ENCODE measurements at places on chromosomes 13 and 19.

GRCh38 chr19:43639519-43640423 is at the start of gene CADM4:
Gene CADM4, minus strand, starts transcription at chr19:43639850. Its CDS starts 60 bp downstream, at chr19:43639790.
- DNase-seq: no peak

DNA sequence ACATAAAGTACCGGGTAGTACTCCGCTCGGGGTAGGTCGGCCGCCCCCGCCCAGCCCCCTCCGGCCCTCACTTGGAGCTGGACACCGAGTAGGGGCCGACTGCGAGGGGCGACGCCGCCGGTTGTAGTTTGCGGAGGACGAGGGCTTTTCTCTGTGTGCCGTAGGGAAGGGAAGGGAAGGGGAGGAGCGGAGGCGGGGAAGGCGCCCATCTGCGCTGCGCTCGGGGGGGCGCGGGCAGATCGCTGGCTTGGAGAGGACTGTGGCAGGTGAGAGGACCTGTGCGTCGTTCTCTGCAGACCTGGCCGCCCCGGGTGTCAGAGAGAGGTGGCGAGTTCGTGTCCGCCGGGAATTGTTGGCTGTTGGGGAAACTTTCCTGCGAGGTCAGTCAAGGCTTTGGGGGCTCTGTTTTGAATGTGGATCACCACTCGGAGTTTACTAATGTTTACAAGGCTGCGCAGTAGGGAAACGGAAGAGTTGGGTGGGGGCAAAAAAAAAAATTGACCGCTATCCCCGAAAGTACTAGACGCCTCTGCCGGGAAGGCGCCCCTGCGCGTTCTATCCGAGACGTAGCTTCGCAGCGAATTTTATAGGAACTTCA is 1.4 kb downstream of the ING1 start:
- DNase-seq: no peak

GRCh38 chr13:58850161-58850560 is 1218.6 kb downstream of the PCDH17 start:
- peak; percentile 59 for DNase-seq

DNA sequence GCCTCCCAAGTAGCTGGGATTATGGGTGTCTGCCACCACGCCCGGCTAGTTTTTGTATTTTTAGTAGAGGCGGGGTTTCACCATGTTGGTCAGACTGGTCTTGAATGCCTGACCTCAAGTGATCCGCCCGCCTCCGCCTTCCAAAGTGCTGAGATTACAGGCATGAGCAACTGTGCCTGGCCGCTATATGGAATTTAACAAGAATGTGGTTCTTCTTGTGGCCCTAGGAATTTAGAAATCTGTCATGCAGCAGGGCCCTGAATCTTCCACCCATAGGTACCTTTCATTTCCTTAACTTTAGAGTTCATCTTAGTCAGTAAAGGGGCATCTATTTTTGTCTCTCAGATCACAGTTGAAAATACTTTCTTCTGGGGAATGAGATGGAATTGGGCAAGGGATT is 25.6 kb upstream of the NDFIP2 start:
- no peak for DNase-seq

GRCh38 chr13:65932013-65932412 is 1298.1 kb downstream of the PCDH9 start:
- DNase-seq: no peak

- DNase-seq: no peak
Observed at GRCh38 chr13:31638577-31638976, 100.7 kb upstream of the RXFP2 start.

DNA sequence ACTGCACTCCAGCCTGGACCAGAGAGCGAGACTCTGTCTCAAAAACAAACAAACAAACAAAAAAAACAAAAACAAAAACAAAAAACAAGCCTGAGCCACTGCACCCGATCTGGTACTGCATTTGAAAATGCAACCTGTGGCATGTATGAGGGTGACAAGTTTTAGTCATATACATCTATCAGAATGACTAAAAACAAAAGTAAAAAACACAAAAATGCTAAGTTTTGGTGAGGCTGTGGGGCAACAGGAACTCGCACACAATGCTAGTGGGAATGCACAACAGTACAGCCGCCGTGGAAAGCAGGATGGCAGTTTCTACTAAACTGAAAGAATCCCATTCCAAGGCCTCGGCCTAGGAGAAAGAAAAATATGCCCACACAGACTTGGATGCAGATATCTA is 7.8 kb downstream of the EBPL start:
- DNase-seq: no peak

GRCh38 chr13:102599426-102600012 is 2.7 kb downstream of the TPP2 start:
- no peak for DNase-seq

DNA sequence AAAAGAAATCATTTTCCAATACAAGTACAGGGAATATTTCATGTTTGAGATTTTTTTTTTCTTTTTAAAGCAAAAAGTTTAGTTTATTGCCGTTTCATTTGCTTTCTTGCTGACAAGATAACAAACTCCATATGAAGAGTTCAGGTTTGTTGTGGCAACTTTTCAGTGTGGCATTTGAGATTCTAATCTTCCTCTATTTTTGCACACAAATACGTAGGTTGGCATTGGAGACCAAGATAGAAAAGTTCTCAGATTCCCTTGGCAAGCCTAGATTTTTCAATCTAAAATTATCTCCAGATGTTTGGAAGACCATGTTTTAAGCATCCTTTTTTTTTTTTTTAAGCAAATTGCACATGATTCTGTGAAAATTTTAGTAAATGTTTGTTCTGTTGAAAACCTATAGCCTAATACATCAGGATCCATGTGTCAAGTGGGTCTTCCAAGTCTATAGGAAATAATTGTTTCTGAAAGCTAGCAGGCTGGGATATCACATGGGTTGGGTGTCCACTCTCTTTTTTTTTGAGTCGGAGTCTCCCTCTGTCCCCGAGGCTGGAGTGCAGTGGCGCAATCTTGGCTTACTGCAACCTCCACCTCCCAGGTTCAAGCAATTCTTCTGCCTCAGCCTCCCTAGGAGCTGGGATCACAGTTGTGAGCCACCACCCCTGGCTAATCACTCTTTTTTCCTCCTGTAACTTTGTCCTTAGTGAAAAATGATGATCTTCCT is 2.6 kb downstream of the GARRE1 start:
- no peak for DNase-seq

DNA sequence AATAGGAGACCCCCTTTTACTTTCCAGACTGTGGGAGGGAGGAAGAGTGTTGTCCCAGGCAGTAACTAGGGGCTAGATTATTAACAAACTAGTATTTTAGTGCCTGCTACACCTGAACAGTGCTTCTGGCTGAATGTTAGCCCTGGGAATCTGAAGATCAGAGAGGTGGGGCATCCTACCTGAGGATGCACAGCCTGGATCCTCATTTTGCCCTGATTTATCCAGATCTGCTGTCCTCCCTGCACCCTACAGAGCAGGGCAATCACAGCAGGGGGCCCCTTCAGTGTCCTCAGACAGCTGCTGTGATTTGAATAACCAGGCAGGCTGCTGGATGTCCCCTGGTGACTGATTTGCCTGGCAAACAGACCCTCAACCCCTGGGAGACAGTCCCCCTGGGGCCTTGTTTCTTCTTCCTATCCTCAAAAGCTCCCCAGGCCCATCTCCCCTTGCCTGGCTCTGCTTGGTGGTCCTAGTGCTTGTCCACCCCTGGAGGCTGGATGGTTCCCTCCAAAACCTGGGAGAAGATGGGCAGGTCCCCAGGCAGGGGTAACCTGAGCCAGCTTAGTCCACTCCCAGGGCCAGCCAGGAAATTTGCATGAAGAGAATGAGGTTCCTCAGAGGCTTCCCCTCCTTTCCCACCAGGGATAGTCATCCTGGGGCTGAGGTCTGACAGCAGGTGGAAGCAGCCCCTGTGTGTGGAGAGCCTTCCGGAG is at the start of gene OVOL3:
Gene OVOL3 (plus strand): TSS at position 657 of the 713 bp plus-strand sequence. CDS start 60 bp downstream, outside the sequence.
- DNase-seq: no peak

GRCh38 chr13:74153316-74153715 is 19.1 kb upstream of the KLF12 start:
- DNase-seq: no peak

GRCh38 chr19:10776900-10777650 is 58.9 kb downstream of the TMED1 start:
- no peak for DNase-seq

DNA sequence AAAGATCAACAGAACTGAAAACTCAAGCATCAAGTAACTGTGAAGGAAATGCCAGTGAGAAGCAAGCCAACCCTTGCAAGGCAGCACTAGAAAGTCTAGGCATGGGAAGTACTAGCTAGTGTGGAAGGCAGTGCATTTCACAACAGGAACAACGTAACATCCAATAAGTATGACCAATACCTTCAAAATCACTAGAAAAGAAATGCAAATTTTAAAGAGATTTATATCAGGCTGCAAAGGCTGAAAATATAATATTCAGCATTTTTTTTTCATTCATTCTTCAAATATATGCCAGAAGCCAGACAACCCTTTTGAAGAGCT is 121.9 kb downstream of the DLEU7 start:
- DNase-seq: no peak

- no peak for DNase-seq
Observed at GRCh38 chr13:113884821-113885220, 20.9 kb upstream of the GAS6 start.

DNA sequence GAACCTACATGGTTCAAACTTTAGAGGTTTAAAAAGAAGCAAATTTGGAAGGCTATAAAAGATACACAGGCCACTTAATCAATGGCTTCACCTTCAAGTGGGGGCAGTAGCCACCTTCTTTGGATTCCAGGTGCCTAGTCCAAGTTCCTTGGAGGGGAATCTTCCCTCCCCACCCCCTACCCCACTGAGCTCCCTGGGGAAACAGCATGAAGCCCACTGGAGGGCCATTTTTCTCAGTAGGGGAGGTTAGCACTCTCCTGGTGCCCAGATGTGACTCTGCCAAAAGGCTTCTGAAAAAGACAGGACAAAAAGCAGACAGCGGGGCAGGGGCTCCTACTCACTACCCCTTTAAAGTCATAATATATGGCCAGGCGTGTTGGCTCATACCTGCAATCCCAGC is 93.9 kb downstream of the KCTD15 start:
- no peak for DNase-seq

GRCh38 chr19:1923319-1923718 is 17.7 kb upstream of the CSNK1G2 start:
- DNase-seq: no peak

DNA sequence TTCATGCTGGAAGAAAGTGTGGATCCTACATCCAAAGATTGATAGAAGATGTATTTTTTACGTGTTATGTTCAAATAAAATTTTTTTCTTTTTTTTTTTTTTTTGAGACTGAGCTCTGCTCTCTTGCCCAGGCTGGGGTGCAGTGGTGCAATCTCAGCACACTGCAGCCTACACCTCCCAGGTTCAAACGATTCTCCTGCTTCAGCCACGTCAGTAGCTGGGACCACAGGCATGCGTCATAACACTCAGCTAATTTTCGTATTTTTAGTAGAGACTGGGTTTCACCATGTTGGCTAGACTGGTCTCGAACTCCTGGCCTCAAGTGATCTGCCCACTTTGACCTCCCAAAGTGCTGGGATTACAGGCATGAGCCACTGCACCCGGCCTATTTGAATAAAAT is 65.7 kb downstream of the KLF12 start:
- no peak for DNase-seq

DNA sequence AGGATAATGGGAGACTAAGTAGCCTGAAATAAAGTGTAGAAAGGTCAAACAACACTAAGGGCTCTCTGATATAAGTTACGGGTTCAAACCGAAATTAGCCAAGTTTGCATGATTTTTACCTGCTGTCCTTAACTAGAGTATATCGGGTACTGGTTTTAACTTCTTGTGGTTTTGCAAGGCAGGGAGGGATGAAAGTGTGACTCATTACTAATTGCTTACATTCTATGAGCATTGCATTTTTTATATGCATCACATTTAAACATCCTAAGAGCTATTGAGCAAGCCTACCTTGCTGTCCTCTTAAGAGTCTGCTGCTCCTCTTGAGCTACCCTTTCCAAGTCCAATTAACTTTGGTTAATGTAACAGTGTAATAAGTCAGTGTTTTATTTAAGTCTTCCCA is 415.4 kb downstream of the SLITRK5 start:
- DNase-seq: no peak

- no peak for DNase-seq
Observed at GRCh38 chr13:52830946-52831345, 17.5 kb downstream of the PCDH8 start.

GRCh38 chr13:23776698-23777574 is 112.3 kb downstream of the MIPEP start:
- no peak for DNase-seq

- no peak for DNase-seq
Observed at GRCh38 chr19:42276821-42277220, 7.8 kb downstream of the CIC start.

- peak; percentile 52 for DNase-seq
Observed at GRCh38 chr19:54179921-54180461, 7.0 kb upstream of the TMC4 start.

- DNase-seq: no peak
Observed at GRCh38 chr19:17436094-17436873, 12.2 kb downstream of the TMEM221 start.

GRCh38 chr19:34184880-34185491 is 12.7 kb downstream of the LSM14A start:
- no peak for DNase-seq

- DNase-seq: no peak
Observed at GRCh38 chr19:31258211-31259052, 90.8 kb downstream of the TSHZ3 start.

- no peak for DNase-seq
Observed at GRCh38 chr19:49222011-49222410, 64.4 kb downstream of the TRPM4 start.

DNA sequence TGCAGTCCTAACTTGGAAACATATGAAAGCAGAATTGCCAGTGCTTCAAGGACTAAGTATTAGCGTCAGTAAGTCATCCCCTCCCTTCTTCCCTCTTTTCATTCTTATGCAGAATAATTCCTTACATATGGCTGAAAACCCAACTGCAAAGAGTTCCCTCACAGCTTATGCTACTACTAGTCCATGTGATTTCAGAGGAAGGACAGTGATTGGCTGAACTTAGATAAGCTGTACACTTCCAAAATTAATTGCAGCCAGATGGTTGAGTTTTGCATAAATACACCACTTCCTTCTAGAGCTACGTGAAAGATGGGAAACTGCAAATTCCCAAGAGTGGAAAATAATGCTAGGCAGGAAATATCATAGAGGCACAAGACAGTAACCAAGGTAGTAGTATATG is 730.4 kb downstream of the OLFM4 start:
- DNase-seq: no peak

DNA sequence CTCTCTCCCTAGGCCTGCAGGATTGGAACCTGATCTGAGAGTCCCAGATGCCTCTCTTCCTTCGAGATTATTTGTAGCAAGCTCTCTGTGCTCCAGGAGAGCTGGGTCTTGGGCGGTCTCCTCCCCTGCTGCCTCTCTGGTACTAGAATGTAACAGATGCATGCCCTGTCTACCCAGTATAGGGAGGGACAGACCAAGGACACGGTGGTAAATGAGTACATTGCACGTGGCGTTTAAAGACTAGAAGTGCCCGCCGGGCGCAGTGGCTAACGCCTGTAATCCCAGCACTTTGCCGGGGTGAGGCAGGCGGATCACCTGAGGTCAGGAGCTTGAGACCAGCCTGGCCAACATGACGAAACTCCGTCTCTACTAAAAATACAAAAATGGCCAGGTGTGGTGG is 11.7 kb downstream of the SLC27A1 start:
- no peak for DNase-seq

DNA sequence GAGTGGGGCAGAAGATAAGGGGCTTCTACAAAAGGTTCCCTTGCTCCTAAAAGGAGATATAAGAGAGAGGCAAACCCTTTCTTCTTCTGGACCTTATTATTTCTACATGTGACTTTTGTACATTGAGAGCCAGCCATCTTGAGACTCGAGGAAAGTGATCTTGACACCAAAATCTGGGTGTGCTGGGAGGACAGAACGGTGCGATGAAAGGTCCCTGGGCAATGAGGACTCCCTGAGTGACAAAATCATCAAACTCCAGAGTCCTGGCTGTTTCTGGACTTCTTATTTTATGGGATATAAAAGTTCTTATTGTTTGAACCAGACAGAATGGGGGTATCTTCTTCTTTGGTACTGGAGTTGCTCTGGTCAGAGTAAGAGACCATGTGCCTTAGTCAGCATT is 411.0 kb downstream of the ZNF536 start:
- no peak for DNase-seq
